Activated CD4-positive, CD25-positive, alpha-beta regulatory T cell (primary cell): ENCODE measurements at places on chromosomes 11 and 22.

DNA sequence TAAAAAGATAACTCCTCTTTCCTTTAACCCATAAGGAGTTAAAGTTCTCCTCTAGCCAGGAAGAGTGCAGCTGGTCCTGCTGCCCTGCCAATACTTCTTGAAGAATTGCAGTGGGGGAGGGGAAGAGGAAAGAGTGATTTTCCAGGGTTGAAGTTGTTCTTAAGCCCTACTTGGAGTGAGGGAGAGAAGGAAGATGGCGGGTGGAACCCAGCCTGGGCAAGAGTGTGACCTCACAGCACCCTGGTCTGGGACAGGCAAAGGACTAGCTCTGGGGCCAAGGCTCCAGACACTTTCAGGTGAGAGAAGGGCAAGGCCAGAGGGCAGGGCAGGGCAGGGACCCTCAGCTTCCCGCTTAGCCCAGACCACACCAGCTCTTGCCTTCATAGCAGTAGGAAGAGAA is 6.6 kb downstream of the TNKS1BP1 start:
- DNase-seq = no peak

- no peak for DNase-seq
Measured at GRCh38 chr11:70838198-70838597, 414.2 kb downstream of the SHANK2 start.

- DNase-seq = no peak
Measured at GRCh38 chr11:65778431-65778900, 2.3 kb downstream of the AP5B1 start.

DNA sequence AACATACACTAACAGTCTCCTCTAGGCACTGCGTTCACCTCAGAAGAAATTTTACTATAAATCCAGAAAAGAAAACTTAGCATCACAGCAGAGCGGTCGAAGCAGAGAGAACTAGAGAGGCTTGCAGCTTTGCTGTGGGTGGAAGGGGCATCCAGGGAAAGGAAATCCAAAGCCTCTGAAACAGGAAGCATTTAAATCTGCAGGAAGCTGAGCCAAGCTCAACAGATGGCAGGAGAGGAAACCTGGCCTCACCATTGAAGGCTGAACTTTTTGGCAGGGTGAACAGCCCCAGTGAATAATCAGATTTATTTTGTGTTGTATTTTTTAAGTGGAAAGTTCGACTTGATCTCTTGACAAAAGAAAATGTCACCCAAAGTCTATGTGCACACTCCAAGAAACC is 858.1 kb downstream of the OPCML start:
- no peak for DNase-seq

DNA sequence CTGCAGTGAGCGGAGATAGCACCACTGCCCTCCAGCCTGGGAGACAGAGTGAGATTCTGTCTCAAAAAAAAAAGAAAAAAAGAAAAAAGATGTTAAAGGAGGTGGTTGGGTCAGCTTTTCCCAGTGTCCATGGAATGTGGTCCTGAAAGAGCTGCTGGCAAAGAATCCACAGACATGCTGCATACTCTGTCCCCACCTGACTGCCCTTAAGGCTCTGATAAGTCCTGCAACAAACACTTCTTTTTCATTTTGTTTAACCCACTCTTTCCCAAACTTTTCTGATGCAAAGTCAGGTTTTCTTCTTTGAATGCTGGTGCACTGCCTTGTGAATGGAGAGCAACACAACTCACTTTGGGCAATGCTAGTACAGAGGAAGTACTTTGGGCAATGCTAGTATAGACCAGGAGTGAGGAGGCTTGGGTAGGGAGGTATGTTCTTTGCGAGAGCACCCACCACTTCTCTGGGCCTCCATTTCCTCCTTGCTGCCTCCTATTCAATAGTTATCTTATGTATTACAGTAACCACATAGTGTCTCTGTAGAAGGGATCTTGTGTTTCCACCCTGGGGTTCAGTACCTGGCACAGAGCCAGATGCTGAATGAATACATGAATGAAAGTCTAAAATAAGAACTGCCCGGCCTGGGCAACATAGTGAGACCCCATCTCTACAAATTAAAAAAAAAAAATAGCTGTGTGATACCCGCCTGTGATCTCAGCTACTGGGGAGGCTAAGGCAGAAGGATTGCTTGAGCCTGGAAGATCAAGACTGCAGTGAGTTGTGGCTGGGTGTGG is 18.9 kb downstream of the LIF start:
- DNase-seq = no peak
